ENCODE measurements at places on chromosomes 6 and 20. TPM values are rescaled to one million over a fixed set of nuclear protein-coding genes. Genes with fewer than 3 reads are reported as not detected.

The HLA-A gene
- total RNA-seq: 1,111 TPM

The SRF gene
- 49.1 TPM for total RNA-seq

The HEY2 gene
- total RNA-seq: not detected

The C2 gene
- total RNA-seq: 1.6 TPM

DNA sequence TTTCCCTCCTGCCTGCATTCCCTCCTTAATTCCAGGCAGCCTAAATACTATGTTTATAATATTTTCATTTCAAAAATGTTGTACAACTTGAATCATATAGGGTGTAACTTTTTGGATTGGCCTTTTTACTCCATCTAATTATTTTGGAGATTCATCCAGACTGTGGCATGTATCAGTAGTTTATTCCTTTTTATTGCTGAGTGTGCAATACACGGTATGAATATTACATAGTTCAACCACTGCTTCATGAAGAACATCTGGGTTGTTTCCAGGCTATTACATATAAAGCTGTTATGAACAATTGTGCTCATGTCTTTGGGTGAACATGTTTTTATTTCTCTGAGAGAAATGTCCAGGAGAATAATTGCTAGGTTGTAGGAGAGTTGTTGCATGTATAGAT is 253.5 kb upstream of the SLC35B3 start:
- H3K27me3 ChIP-seq: peaks cover 9% of the 10 kb centered on the region
- DNase-seq: no peak
- H3K27ac ChIP-seq: no peak overlapping the region
- no peak overlapping the region for H3K4me3 ChIP-seq
- H3K4me1 ChIP-seq: no peaks in the 10 kb centered on the region
- no peaks in the 10 kb centered on the region for H3K36me3 ChIP-seq

GRCh38 chr20:37484331-37484730 is 36.7 kb upstream of the NNAT start:
- peaks cover 21% of the 10 kb centered on the region for H3K27me3 ChIP-seq
- no peak overlapping the region for H3K27ac ChIP-seq
- no peaks in the 10 kb centered on the region for H3K36me3 ChIP-seq

- no peaks in the 10 kb centered on the region for H3K4me1 ChIP-seq
- no peak for DNase-seq
- H3K36me3 ChIP-seq: peaks cover 33% of the 10 kb centered on the region
- H3K27me3 ChIP-seq: no peaks in the 10 kb centered on the region
- no peak overlapping the region for H3K4me3 ChIP-seq
- H3K27ac ChIP-seq: no peak overlapping the region
These were observed 12.5 kb downstream of the GZF1 start for GRCh38 chr20:23374441-23374840.

DNA sequence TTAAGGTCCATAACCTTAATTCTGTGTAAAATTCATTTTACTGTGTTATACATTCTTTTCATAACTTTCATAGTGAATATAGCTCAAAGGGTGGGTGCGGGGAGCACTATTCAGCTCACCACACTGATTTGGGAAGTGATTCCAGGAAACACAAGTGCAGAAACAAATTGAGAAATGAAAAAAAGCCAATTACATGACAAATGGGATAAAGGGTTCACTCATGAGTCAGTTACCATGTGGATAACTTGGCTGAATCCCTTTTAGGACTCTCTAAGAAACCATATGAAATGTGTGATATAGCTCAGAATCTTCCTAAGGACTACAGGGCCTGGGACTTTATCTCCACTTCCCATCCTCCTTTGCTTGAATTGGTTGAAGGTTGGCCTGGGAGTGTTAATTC is 3.1 kb upstream of the BTN2A1 start:
- peaks cover 16% of the 10 kb centered on the region for H3K4me1 ChIP-seq
- no peak overlapping the region for H3K4me3 ChIP-seq
- no peaks in the 10 kb centered on the region for H3K27me3 ChIP-seq
- DNase-seq: no peak

DNA sequence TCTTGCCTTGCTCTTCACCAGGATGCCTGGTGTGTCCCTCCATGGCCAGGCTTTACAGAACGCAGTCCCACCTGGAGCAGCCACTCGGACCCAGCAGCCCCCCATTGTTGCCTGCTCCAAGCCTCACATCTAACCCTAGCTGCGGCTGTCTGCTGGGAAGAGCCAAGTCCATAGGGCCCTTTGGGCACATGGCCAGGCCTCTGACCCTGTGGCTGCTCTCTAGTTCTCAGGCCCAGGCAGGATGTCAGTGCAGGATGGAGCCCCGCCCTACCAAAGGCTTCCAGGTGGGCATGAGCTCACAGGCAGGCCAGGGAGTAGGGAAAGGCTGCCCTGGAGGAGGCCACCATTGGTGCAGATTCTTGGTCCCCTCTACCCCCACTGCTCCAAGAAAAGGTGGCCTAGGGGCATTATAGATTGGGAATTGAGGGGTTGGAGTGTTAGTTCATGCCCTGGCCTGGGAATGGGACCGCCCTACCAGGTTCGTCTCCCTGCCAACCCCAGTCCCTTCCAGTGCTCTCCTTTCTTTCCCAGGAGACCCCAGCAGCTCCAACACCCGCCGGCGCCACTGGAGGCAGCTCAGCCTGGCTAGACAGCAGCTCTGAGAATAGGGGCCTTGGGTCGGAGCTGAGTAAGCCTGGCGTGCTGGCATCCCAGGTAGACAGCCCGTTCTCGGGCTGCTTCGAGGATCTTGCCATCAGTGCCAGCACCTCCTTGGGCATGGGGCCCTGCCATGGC is 18.7 kb downstream of the MAVS start:
- no peak overlapping the region for H3K27ac ChIP-seq
- no peak for DNase-seq
- no peaks in the 10 kb centered on the region for H3K27me3 ChIP-seq
- peaks cover 23% of the 10 kb centered on the region for H3K36me3 ChIP-seq
- no peak overlapping the region for H3K4me3 ChIP-seq

DNA sequence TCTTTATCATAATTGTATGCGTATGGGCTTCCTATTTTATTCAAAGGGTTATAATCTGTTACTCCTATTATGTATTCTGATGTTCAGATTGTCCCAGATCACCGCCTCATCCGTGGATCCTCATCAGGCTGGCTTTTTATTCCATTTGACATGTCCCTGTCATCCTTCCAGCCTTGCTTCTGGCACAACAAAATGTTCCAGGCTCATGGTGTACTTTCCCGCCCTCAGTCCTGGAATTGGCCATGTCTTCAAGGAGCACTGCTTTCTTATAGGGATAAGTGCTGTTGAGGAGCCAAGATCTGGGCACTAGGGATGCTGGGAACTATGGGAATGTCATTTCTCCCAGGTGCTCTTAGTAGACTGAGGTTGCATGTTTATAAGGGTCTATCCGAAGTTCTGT is 207.8 kb downstream of the JARID2 start:
- H3K4me3 ChIP-seq: no peak overlapping the region
- no peaks in the 10 kb centered on the region for H3K27me3 ChIP-seq
- peaks cover 43% of the 10 kb centered on the region for H3K36me3 ChIP-seq
- no peak overlapping the region for H3K27ac ChIP-seq

DNA sequence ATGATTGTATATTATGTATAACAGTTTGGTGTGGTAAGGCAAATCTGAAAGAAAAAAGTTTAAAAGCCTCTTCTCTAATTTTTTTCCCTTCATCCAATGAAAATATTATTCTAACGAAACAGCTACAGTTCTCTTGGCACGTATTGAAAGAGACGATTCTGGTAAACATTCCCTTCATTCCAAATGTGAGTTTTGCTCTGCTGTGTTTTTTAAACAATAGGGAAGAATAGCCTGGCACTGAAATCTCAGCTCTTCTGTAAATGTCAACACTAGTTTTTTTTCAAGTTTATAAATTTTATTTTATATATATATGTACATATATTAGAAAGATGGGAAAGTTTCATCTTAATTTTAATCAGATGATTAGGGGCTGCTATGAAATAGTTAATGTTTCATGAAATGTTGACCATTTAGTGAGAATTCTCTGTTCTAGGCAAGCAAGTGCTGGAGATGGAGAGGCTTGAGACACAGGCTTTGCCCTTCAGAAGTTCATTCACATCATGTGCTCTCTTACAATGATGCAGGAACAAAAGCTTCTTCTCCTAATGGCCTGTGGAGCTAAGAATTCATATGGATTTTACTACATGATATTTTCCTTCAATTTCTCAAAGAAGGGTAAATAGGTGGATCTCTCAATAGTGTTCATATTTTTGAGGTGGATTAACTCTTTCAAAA is 4.1 kb downstream of the PAQR8 start:
- DNase-seq: no peak
- H3K4me1 ChIP-seq: peaks cover 71% of the 10 kb centered on the region
- H3K4me3 ChIP-seq: no peak overlapping the region
- H3K27me3 ChIP-seq: no peaks in the 10 kb centered on the region

GRCh38 chr6:28727559-28728211 is 196.1 kb downstream of the TRIM27 start:
- DNase-seq: no peak
- no peak overlapping the region for H3K27ac ChIP-seq
- peaks cover 12% of the 10 kb centered on the region for H3K4me1 ChIP-seq
- H3K4me3 ChIP-seq: peak overlapping the region; percentile 48

DNA sequence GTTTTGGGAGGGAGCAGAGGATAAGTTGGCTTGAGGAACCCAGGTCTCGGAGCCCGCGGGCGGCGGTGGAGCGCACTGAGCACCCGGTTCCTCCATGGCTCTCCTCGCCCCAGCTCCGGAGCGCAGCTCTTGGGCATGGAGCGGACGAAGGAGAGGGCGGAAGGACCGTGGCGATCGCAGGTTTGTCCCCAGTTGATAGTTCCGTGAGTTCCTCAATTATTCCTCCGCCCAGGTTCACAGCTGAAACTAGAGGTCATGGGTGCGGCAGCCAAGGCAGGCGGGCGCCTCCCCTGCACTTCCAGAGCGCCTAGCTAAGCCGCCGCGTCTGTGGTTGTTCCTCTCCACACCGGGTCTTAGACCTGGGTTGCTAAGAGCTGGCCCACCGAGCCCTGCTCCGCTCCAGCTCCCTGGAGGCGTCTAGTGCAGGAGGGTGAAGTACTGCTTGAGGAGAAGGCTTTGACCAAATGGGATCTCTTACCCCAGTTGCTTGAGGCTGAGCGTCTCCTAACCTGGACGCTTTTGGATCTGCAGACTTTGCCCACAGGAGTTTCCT is at the start of gene HTR1B:
HTR1B (minus strand) TSS at position 184 of the 553 bp plus-strand sequence; CDS start at position 96, 88 bp downstream.
- no peaks in the 10 kb centered on the region for H3K36me3 ChIP-seq
- DNase-seq: no peak
- peak within 1 kb of the TSS; percentile 37 for H3K4me3 ChIP-seq

GRCh38 chr6:96162711-96163120 is 146.9 kb downstream of the FUT9 start:
- H3K4me3 ChIP-seq: no peak overlapping the region
- no peaks in the 10 kb centered on the region for H3K36me3 ChIP-seq
- no peaks in the 10 kb centered on the region for H3K27me3 ChIP-seq
- no peak overlapping the region for H3K27ac ChIP-seq

DNA sequence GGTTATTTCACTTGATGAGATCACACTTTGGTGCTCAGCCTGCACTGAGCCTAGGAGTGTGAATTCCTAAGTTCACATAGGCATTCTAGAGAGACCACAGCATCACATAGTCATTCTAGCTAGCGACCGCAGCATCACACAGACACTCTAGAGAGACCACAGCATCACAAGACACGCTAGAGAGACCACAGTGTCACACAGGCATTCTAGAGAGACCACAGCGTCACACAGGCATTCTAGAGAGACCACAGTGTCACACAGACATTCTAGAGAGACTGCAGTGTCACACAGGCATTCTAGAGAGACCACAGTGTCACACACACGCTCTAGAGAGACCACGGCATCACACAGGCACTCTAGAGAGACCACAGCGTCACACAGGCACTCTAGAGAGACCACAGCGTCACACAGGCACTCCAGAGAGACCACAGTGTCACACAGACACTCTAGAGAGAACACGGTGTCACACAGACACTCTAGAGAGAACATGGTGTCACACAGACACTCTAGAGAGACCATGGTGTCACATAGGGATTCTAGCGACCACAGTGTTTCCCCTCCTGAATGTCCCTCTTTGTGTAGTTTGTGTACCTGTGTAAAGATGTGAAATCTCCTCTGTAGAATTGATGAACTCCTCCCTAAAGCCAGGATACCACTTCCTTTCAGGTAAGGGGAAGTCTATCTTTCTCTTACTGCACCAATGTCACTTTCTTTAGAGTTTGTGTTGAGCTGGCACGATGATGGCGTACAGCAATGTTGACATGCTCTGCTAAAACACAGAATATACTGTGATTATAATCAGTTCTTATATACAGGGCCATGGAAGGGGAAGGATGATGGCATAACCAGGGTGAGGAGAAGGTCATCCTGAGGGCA is 169.4 kb downstream of the ZDHHC14 start:
- H3K4me1 ChIP-seq: peaks cover 24% of the 10 kb centered on the region
- peaks cover 12% of the 10 kb centered on the region for H3K27me3 ChIP-seq
- H3K27ac ChIP-seq: peak overlapping the region; percentile 72
- peaks cover 13% of the 10 kb centered on the region for H3K36me3 ChIP-seq
- no peak overlapping the region for H3K4me3 ChIP-seq
- peak; percentile 46 for DNase-seq

DNA sequence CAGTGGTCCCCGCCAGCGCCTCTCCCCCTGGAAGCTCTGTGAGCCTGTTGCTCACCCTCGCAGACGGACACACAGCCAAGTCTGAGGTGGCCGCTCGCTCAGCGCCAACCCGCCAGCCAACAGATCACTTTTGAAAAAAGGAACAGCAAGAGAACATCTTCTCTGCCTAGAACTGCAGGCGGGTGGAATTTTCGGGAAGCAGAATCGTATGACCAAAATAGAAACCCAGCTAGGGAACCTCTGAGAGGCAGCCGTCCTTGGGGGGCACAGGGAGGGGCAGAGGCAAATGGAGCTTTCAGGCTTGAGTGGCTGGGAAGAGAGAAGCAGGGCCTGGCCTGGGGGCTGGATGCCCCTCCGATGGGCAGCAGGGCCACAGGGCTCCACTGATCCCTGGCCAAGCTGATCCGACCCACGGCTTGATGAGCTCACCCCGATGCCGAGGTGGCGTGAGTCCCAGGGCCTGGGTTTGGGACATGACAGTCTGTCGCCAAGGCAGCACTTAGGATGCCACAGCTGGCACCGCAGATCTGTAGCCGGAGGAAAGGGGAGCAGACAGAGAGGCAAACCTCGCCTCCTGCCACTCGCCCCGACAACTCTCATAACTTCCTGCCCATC is 9.8 kb downstream of the NFATC2 start:
- peaks cover 51% of the 10 kb centered on the region for H3K36me3 ChIP-seq
- H3K27me3 ChIP-seq: no peaks in the 10 kb centered on the region
- no peak for DNase-seq
- H3K27ac ChIP-seq: peak overlapping the region; percentile 98

DNA sequence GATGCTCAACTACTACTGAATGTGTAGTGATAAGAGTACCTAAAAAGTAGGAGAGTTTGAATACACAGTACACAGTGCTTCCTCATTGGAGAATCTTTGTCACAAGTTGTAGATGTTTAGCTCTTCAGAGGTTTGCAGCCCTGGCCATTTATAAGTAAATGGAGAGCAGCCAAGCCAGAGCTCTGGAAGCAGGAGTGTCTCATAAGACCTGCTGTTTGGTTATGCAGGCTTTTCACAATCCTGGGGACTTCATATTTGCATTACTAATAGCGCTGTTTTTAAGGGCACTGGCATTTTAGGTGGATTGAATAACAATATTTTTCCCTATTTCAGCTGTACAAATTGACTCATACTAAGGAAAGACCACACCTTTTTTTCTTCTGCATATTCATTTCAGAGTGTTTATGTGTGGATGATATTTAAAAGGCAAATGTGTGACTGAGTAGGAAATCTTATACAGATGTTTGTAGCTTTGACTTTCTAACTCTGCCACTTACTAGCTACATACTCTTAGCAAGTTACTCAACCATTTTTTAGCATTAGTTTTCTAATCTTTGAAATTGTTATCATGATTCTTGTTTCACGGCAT is 730.5 kb upstream of the MAP3K7 start:
- H3K4me3 ChIP-seq: no peak overlapping the region
- H3K27me3 ChIP-seq: no peaks in the 10 kb centered on the region
- no peaks in the 10 kb centered on the region for H3K36me3 ChIP-seq
- no peak overlapping the region for H3K27ac ChIP-seq

GRCh38 chr20:24388828-24389380 is 80.5 kb upstream of the SYNDIG1 start:
- H3K36me3 ChIP-seq: no peaks in the 10 kb centered on the region
- H3K27me3 ChIP-seq: no peaks in the 10 kb centered on the region
- H3K27ac ChIP-seq: no peak overlapping the region
- peaks cover 34% of the 10 kb centered on the region for H3K4me1 ChIP-seq
